ENCODE measurements at places on chromosomes 3 and 15.

DNA sequence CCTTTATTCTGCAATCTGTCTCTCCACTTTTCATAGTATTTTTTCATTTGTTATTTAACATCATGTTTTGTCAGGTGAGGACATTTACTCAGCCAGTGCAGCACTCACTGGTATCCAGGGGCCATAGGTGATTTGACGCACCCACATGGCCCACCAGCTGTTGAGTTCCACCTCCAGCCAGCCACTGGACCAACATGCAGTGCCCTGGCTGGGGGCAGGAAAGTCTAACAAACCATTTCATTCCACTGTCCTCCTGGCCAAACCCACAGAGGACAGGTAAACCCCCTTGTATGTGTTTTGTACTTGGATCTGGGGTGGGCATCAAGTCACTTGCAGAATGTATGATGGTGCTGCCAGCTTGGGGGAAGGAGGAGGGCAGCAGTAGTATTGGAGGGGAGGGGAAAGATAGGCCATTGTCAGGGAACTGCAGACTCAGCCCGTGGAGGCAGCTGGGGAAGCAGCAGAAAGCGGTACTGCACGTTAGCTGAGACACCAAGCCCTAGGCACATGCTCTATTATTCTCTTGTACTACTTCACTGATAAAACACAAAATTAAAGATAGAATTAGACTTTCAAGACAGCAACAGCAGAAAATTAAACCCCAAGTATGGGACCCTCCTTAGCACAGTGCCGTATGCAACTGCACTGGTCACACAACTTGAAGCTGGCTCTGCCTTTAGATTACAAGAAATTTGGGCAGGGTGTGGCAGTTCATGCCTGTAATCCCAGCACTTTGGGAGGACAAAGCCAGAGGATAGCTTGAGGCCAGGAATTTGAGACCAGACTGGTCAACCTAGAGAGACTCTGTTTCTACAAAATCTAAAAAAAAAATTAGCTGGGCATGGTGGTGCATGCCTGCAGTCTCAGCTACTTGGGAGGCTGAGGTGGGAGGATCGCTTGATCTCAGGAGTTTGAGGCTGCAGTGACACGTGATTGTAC is 15.4 kb upstream of the RPL24 start:
- no peak overlapping the region for H3K4me3 ChIP-seq
- H3K36me3 ChIP-seq: no peaks in the 10 kb centered on the region
- H3K4me1 ChIP-seq: no peaks in the 10 kb centered on the region
- H3K27ac ChIP-seq: no peak overlapping the region

DNA sequence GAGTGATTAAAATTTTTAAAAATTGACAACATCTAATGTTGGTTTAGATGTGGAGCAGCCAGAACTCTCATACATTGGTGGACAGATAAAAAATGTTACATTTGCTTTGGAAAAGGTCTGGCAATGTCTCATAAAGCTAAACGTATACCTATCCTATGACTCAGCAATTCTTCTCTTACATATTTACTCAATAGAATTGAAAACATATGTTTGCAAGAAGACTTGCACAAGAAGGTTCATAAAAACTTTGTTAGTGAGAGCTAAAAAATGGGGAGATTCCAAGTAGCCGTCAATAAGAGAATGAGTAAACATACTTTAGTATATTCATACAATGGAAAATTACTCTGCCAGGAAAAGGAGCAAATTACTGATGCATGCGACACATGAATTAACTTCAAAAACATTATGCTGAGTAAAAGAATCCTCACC is 30.0 kb downstream of the MASP1 start:
- DNase-seq: no peak
- H3K4me3 ChIP-seq: no peak overlapping the region
- no peak overlapping the region for H3K27ac ChIP-seq
- no peaks in the 10 kb centered on the region for H3K27me3 ChIP-seq
- H3K36me3 ChIP-seq: no peaks in the 10 kb centered on the region

DNA sequence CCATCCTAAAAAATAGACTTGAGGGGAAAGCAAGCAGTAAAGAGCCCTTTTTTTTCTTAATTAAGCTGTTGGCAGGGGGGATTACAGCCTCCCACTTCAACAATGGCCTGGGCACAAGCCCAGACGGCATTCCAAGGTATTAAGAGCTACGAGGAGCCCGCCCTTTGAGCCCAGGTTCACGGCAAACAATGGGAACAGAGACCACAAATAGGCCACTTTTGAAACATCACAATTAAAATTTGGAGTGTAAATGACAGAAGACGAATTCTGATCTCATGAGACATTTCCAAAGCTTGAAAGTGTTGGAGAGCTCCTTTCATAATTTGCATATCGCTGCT is 8.9 kb downstream of the CHSY1 start:
- no peaks in the 10 kb centered on the region for H3K27me3 ChIP-seq
- peaks cover 74% of the 10 kb centered on the region for H3K4me1 ChIP-seq
- no peak for DNase-seq
- no peaks in the 10 kb centered on the region for H3K36me3 ChIP-seq
- no peak overlapping the region for H3K4me3 ChIP-seq

GRCh38 chr15:73984208-73984979 is 7.7 kb downstream of the STOML1 start:
- no peak overlapping the region for H3K4me3 ChIP-seq
- no peak for DNase-seq
- H3K27ac ChIP-seq: no peak overlapping the region
- no peaks in the 10 kb centered on the region for H3K27me3 ChIP-seq
- H3K4me1 ChIP-seq: no peaks in the 10 kb centered on the region
- H3K36me3 ChIP-seq: no peaks in the 10 kb centered on the region

DNA sequence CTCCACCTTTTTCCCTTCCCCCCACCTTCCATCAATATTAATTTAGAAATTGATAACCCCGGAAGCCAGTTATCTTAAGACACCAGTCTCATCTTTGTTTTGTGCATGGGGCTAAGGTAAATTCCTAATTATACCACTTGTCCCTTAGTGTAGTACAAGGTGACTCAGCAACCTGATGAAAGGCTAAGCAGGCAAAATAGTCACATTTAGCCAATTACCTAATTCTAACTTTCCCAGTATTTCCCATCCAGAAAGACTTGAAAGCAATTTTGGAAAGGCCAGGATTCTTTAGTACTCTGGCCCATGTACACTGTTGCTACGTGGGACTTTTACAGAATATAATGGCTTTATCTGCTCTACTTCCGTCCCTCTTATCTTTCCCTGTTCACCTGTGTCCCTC is 72.6 kb downstream of the SETD5 start:
- H3K27ac ChIP-seq: no peak overlapping the region
- no peak for DNase-seq
- peaks cover 90% of the 10 kb centered on the region for H3K36me3 ChIP-seq
- H3K27me3 ChIP-seq: no peaks in the 10 kb centered on the region
- H3K4me1 ChIP-seq: no peaks in the 10 kb centered on the region
- no peak overlapping the region for H3K4me3 ChIP-seq

GRCh38 chr3:135513106-135514059 is 452.1 kb upstream of the PPP2R3A start:
- no peak overlapping the region for H3K27ac ChIP-seq
- no peak for DNase-seq
- H3K36me3 ChIP-seq: no peaks in the 10 kb centered on the region
- no peaks in the 10 kb centered on the region for H3K27me3 ChIP-seq

DNA sequence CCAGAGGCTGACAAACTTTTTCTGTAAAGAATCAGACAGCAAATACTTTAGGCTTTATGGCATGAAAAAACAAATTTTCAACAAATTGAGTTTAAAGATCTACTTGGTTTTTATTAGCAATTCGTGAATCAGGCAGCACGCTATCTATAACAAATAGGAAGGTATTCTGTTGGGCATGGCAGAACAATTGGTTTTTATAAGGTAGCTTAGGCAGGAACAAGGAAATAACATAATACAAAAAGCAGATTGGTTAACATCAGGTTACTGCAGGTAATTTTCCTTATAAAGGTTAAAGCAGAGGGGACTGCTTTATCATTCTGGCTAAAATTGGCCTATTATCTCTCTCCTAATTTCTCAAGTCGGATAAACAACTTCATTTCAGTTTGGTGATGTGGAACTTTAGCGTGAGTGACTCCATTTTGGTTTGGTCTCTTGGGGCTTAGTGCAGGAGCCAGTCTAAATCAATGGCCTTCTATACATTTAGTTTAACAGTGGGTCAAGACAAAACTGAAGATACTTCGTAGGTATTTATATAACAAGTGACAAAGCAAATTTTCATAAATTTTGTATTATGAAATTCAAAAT is 26.8 kb downstream of the ZBTB38 start:
- DNase-seq: no peak

- H3K27me3 ChIP-seq: no peaks in the 10 kb centered on the region
- H3K36me3 ChIP-seq: no peaks in the 10 kb centered on the region
- H3K4me3 ChIP-seq: no peak overlapping the region
- DNase-seq: no peak
- no peak overlapping the region for H3K27ac ChIP-seq
Measured at GRCh38 chr3:102189541-102189940, 245.3 kb upstream of the ZPLD1 start.

GRCh38 chr15:75138016-75138999 is 63.4 kb upstream of the C15orf39 start:
- H3K27ac ChIP-seq: no peak overlapping the region
- DNase-seq: no peak

- no peaks in the 10 kb centered on the region for H3K27me3 ChIP-seq
- no peak overlapping the region for H3K4me3 ChIP-seq
- H3K36me3 ChIP-seq: no peaks in the 10 kb centered on the region
- no peak for DNase-seq
- H3K27ac ChIP-seq: no peak overlapping the region
- no peaks in the 10 kb centered on the region for H3K4me1 ChIP-seq
Measured at GRCh38 chr15:80588801-80589200, 106.3 kb upstream of the ABHD17C start.

- DNase-seq: no peak
- no peaks in the 10 kb centered on the region for H3K27me3 ChIP-seq
- no peak overlapping the region for H3K4me3 ChIP-seq
- H3K4me1 ChIP-seq: peaks cover 20% of the 10 kb centered on the region
- no peak overlapping the region for H3K27ac ChIP-seq
- no peaks in the 10 kb centered on the region for H3K36me3 ChIP-seq
Measured at GRCh38 chr3:97970156-97970555, 2.1 kb downstream of the RIOX2 start.

DNA sequence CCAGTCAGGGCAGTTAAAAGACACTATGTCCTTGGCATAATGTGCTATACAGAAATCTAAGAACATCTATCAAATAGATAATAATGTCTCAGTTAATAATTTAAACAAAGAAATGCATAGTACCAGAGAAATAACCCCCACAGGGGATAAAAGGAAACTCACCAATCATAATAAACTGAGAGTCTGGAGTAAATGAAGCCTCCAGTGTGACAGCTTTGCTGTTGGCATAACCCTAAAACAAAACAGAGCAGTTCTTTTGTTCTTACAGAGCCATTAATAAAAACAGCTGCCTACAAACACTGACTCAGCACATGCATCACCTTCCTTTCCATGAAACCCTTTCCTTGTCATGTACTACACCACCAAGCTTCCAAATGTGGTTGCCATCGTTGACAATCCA is 13.5 kb downstream of the PPM1M start:
- no peak for DNase-seq
- no peak overlapping the region for H3K27ac ChIP-seq
- no peak overlapping the region for H3K4me3 ChIP-seq
- H3K4me1 ChIP-seq: peaks cover 94% of the 10 kb centered on the region
- H3K27me3 ChIP-seq: no peaks in the 10 kb centered on the region
- peaks cover 95% of the 10 kb centered on the region for H3K36me3 ChIP-seq

DNA sequence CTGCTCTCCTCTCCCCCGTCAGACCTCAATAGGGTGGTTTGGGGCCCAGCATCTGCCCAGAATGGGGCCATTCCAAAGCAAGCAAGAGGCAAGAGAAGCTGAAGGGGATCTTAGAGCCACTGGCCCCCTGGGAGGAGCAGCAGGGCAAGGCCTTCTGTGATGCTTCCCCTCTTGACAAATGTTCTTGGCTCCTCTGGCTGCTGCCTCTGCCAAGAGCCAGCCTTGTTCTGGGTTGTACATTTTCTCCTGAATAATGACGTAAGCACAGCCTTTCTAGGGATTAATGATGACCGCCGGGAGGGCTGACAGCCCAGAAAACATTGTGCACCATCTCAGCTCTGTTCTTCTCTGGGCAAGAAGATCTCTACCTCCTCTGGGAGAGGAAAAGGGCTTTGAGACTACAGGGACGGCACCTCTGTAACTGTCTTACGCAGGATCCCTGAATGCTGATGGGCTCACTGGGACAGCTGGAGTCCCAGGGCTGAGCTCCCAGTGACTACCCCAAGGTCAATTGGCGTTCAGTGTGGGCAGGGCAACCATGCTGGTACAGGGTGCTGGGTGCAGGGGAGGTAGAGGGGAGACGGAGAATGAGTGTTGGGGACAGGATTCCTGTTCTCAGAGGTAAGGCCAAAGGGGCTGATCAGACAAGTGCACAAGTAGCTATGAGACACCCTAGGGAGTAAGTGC is 253.3 kb downstream of the FAM43A start:
- no peak overlapping the region for H3K27ac ChIP-seq
- no peak overlapping the region for H3K4me3 ChIP-seq
- H3K27me3 ChIP-seq: no peaks in the 10 kb centered on the region
- no peaks in the 10 kb centered on the region for H3K4me1 ChIP-seq

DNA sequence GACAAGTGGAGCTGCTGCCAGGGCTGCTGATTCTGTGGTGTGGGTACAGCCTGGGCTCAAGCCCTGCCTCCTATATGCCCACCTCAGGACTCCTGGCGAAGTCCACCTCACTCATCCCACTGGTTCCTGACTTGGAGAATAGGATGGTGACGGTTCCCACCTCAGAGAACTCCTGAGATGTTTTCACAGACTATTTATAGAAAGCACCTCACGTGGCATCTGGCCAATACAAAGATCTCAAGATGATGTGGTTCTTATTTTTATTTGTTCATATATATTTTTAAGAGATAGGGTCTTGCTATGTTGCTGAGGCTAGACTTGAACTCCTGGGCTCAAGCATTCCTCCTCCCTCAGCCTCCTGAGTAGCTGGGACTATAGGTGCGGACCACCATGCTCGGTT is 236.9 kb upstream of the BHLHE40 start:
- no peak overlapping the region for H3K4me3 ChIP-seq
- no peak for DNase-seq
- H3K27ac ChIP-seq: peak overlapping the region; percentile 77
- H3K4me1 ChIP-seq: peaks cover 45% of the 10 kb centered on the region
- no peaks in the 10 kb centered on the region for H3K36me3 ChIP-seq

DNA sequence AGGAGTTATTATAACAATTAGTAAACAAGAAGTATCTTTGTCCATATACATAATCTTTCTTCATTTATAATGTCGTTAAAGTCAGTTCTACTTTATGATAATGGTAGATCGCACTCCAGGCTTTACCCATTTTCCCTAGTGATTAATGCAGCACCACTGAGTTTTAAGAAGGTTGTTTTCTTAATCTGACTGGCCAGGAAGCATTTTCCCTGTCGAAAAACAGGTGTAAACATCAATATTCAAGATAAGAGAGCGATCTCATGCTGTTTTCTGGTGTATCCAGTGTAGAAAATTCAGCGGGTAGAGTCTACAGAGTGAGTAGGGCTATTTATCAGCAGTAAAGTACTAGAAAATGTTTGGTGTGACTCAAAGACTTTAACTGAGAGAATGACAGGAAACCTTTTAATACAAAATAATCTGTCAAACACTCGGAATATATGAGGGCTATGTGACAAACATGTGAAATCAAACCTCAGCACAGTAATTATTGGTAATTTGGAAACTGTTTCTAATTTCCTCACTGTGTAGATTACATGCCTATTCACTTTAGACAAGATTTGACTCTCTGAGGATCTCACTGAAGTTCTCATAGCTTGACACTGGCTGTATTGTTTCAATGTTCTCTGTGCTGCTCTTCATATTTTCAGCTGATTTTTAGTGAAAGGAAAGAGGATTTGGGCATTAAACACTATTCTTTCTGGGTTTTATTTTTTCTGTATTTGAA is 1013.2 kb downstream of the VGLL3 start:
- no peaks in the 10 kb centered on the region for H3K27me3 ChIP-seq
- no peak for DNase-seq
- H3K27ac ChIP-seq: no peak overlapping the region
- no peaks in the 10 kb centered on the region for H3K36me3 ChIP-seq
